ENCODE measurements at places on chromosomes 3 and 15.

GRCh38 chr15:48800811-48801455 lies 9.9 kb downstream of the CEP152 start:
- DNase-seq: peak; percentile 55

GRCh38 chr3:36312351-36312750 lies 68.0 kb upstream of the STAC start:
- DNase-seq: no peak

DNA sequence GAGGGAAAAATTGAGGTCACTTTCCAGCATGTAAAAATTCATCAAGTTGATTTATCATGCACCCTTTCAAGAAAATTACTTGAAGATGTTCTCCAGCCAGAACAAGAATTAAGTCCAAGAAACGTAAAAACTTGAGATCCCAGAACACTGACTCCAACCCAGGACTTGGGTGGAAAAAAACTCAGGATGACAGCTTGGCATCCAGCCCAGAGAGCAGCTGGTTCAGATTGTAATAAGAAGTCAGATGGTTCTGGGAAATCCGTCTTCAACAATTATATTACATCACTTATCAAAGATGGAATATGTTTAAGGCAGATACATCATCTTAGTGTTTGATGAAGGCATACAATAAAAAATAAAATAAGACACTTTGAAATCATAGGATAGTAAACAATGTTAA lies 23.0 kb upstream of the DNAJC13 start:
- peak; percentile 31 for DNase-seq

DNA sequence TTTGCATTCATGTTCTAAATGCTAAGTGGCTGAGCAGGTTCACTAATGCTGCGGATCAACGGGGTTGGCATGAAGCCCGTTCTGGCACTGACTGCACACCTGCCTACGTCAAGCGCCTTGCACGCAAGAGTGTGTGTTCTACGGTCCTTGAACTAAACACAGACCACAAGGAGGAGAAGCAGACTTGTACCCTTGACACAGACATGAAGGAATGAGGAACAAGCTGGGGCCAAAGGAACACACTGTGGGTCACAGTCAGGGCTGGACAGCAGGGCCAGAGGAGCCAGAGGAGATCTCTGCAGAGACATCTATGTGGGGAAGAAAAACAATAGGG lies 48.0 kb upstream of the LDHAL6B start:
- no peak for DNase-seq

- DNase-seq: peak; percentile 60
Measured at GRCh38 chr3:127172781-127173515, 20.0 kb upstream of the PRR23E start.

DNA sequence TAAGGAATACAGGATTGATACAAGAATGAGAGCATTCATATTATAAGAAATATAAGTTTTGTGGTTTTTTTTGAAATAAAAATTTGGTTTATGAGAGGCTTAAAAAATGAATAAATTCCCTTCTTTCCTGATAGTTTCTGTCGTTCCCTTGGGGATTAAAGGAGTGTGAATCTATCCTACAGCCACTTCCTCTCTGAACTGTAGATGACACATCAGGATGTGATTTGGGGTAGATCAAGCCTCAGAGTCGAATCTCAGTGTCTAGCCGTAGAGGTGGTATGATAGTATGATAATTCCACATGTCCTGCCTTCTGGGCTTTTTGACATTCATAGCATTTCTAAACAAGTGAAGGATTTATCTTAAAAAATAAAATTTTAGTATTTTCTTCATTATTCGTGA lies 343.1 kb downstream of the LPP start:
- DNase-seq: peak; percentile 62

- no peak for DNase-seq
Measured at GRCh38 chr3:147572970-147573340, 163.8 kb downstream of the ZIC1 start.

Measured in iris pigment epithelial cell (primary cell).